SK-N-SH (cell line): ENCODE measurements at places on chromosomes 4 and X. TPM values are rescaled to one million over a fixed set of nuclear protein-coding genes. Genes with fewer than 3 reads are reported as not detected.
A peak's percentile ranks its signal among the peaks of the same experiment; 100 is the strongest.

DNA sequence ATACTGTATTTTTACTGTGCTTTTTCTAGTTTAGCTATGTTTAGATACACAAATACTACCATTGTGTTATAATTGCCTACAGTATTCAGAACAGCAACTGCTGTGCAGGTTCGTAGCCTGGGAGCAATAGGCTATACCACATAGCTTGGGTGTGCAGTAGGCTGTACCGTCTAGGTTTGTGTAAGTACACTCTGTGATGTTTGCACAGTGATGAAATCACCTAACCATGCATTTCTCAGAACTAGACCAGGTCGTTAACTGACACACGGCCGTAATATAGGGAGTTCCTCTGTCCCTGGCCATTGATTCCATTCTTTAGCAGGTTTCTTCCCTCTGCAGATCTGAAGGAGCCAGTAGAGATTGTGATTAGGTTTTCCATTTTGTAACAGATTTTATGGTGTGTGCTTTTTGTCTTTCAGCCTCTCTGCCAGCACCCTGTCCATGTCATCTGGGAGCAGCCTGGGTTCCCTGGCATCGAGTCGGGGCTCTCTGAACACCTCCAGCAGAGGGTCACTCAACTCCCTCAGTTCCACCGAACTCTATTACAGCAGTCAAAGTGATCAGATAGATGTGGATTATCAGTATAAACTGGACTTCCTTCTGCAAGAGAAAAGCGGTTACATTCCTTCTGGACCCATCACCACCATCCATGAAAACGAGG, 59.5 kb downstream of the CLDN22 start:
- H3K36me3 ChIP-seq: peaks cover 23% of the 10 kb centered on the region
- no peak overlapping the region for H3K4me3 ChIP-seq
- no peak overlapping the region for H3K27ac ChIP-seq
- H3K27me3 ChIP-seq: no peaks in the 10 kb centered on the region
- DNase-seq: no peak

DNA sequence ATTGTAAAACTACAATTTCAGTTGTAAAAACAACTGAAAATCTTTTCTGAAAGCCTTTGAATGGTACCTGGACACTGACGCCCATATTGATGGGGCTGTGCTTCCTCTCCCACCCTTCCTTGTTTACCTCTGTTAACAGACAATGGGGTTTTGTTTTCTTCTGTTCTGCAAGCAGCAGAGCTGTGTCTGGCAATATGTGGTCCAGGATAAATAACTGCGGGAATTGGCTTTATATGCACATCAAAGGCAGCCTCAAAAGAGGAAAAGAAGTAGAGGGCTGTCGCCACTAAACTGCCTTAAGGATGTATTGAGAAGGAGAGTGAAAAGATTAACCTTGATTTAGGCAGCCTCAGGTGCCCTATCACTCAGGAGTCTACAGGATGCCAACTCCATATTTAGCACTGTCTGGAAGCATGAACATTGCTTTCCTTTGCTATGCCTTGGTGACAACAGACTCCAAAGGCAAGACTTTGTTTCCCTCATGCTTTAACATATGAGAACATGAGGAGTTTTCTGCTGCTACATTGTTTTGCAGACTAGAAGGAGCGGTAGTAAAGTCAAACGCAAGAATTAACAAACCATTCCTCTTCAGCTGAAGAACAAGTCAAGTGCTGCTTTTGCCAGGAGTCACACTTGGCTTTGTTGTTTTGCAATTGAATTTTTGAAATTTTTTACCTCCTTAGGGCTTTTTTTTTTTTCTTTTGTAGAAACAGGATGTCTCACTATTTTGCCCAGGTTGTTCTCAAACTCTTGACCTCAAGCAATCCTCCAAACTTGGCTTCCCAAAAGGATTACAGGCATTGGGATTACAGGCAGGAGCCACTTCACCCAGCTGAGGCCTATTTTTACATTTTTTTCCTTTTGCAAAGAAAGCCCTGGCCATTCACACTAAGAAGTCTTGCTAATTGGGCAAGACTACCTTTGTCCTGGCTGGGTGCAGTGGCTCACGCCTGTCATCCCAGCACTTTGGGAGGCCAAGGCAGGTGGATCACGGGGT, 3.0 kb downstream of the IL21 start:
- no peaks in the 10 kb centered on the region for H3K27me3 ChIP-seq
- H3K4me3 ChIP-seq: no peak overlapping the region
- H3K27ac ChIP-seq: no peak overlapping the region

GRCh38 chr4:16715482-16715881, 183.0 kb downstream of the LDB2 start:
- H3K4me3 ChIP-seq: no peak overlapping the region
- H3K4me1 ChIP-seq: peaks cover 6% of the 10 kb centered on the region; the same call in 1 of the 2 replicates
- no peaks in the 10 kb centered on the region for H3K27me3 ChIP-seq
- no peak overlapping the region for H3K27ac ChIP-seq
- no peak for DNase-seq

DNA sequence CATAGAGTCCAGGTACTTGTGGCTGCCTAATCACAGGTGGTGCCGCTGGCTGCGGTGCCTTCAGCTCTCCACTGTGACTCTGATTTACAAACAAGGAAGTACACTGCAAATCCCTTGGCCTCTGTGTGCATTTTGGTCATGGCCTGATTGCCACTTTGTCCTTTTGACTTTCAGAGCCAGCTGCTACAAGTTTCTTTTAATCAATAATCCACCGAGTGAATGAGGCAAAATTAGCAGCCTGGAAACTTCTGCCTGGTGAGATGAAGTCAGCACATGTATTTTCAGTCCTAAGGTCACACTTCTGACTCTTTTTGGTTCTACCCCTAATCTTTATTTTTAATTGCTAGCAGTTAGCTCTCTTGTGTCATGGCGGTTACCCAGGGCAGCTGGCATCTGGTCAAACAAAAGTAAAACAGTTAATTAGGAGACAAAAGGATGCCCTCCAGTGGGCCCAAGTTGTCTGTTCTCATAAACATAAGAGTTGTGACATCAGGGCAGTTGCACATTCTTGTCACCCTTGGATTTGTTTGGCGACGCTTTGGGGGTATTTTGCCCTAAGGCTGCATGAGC, 62.3 kb upstream of the LNX1 start:
- peak; percentile 9 for DNase-seq
- no peaks in the 10 kb centered on the region for H3K36me3 ChIP-seq
- peaks cover 15% of the 10 kb centered on the region for H3K4me1 ChIP-seq
- no peak overlapping the region for H3K4me3 ChIP-seq
- no peaks in the 10 kb centered on the region for H3K27me3 ChIP-seq

- no peak overlapping the region for H3K27ac ChIP-seq
- H3K36me3 ChIP-seq: peaks cover 12% of the 10 kb centered on the region
- H3K27me3 ChIP-seq: no peaks in the 10 kb centered on the region
Measured at GRCh38 chr4:94635177-94635576, 122.6 kb upstream of the BMPR1B start.

DNA sequence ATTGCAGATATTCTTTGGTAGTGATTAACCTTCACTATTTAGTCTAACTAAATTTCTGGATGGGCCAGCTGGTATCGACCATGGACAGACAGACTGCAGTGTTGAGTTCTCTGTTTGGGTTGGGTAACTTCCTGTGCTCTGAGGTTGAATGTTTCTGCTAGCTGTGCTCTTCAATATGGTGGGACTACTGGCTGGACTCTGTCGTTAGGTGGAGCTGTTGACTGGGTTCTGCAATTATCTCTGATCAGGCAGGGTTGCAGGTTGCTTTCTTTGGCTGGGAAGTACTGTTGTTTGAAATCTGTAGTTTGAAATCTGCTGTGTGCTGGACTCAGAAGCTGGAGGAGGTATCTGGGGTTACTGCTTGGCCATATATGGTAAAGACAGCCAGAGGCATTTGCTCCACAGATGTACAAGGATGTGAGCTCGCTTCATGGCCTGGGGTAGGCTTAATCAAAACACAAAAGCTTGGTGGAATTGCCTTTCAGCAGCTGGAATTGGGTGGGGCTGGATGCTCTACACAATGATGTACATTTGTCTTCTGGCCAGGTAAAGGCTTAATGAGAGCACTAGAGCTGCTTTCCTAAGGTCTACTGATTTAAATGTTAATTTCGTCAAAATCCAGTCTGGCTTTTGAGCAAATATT, 1472.0 kb downstream of the FAM133A start:
- H3K4me3 ChIP-seq: no peak overlapping the region
- H3K27me3 ChIP-seq: no peaks in the 10 kb centered on the region
- H3K4me1 ChIP-seq: no peaks in the 10 kb centered on the region
- H3K36me3 ChIP-seq: no peaks in the 10 kb centered on the region
- DNase-seq: no peak
- H3K27ac ChIP-seq: no peak overlapping the region

PFKFB1 gene
- 0.12 and 0.15 TPM in 2 replicates for polyA plus RNA-seq

DNA sequence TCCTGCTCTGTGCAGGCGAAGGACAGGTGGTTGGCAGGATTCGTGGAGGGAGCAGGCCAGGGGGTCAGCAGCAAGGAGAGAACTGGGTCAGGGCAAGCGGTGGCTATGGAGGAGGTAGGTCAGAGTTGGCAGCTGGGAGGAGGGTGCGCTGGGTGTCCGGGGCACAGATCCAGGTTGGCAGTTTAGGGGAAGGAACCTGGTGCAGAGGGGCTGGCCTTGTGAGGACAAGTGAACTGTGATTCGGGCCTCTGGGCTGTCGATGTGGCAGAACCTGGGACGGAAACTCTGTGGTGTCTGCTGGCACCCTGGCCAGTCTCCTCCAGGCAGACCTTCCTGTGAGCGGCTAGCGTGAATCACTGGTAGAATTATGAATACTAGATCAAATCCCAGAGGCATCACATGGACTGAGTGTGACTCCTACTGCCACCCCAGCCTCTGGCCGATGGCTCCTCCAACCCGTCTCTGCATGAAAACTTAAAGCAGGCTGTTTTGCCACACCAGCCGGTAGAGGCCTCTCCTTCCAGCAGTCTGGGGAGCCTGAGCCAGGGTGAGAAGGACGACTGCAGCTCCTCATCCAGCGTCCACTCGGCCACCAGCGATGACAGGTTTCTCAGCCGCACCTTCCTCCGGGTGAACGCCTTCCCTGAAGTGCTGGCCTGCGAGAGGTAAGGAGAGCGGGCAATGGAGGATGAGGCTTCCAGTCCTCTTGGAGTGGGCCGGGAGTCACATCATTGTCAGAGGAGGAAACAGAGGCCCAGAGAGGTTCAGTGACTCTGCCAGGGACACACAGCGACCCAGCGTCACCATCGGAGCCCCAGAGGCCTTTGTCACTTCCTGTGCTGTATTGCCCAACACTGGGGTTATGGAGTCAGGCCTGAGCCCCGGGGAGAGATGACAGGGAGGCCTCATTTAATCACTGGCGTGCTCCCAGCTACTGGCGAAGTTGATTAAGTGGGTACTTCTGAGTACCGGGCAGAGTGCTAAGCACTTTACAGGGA, 20.3 kb downstream of the EVC start:
- H3K4me3 ChIP-seq: no peak overlapping the region
- H3K27ac ChIP-seq: no peak overlapping the region
- no peaks in the 10 kb centered on the region for H3K4me1 ChIP-seq
- H3K27me3 ChIP-seq: no peaks in the 10 kb centered on the region
- H3K36me3 ChIP-seq: peaks cover 39% of the 10 kb centered on the region; the same call in 1 of the 2 replicates
- no peak for DNase-seq

DNA sequence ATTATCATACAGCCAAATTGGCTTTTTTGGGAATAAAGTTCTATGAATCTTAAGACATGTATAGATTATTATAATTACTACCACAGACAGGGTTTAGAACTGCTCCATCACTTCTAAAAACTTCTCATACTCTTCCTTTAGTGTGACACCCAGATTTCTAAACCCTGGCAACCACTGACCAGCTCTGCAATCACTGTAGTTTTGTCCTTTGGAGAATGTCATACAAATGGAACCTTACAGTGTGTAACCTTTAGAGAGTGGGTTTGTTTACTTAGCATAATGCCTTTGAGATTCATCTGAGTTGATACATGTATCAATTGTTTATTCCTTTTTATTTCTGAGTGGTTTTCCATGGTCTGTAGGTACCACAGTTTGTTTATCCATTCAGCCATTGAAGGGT, 95.0 kb downstream of the TMEM164 start:
- H3K4me1 ChIP-seq: no peaks in the 10 kb centered on the region
- DNase-seq: no peak
- H3K27ac ChIP-seq: no peak overlapping the region
- no peaks in the 10 kb centered on the region for H3K27me3 ChIP-seq
- no peak overlapping the region for H3K4me3 ChIP-seq
- no peaks in the 10 kb centered on the region for H3K36me3 ChIP-seq

GRCh38 chrX:20265726-20266681, 705 bp downstream of the RPS6KA3 start:
- H3K4me1 ChIP-seq: peaks cover 2% of the 10 kb centered on the region
- peak overlapping the region; percentile 66 for H3K4me3 ChIP-seq

HSFX4 gene
- polyA plus RNA-seq: not detected in 2 replicates

GRCh38 chr4:85929961-85930665, 429.7 kb downstream of the MAPK10 start:
- no peaks in the 10 kb centered on the region for H3K36me3 ChIP-seq
- no peak overlapping the region for H3K4me3 ChIP-seq
- DNase-seq: no peak
- H3K27ac ChIP-seq: no peak overlapping the region
- no peaks in the 10 kb centered on the region for H3K27me3 ChIP-seq

LIMCH1 gene
- polyA plus RNA-seq: 1.2 and 1.3 TPM in 2 replicates

- no peak for DNase-seq
- H3K4me1 ChIP-seq: peaks cover 2% of the 10 kb centered on the region; the same call in 1 of the 2 replicates
- H3K4me3 ChIP-seq: no peak overlapping the region
- no peak overlapping the region for H3K27ac ChIP-seq
- peaks cover 27% of the 10 kb centered on the region; the same call in 1 of the 2 replicates for H3K27me3 ChIP-seq
- H3K36me3 ChIP-seq: no peaks in the 10 kb centered on the region
Measured at GRCh38 chr4:1139860-1140259, 26.5 kb upstream of the RNF212 start.

DNA sequence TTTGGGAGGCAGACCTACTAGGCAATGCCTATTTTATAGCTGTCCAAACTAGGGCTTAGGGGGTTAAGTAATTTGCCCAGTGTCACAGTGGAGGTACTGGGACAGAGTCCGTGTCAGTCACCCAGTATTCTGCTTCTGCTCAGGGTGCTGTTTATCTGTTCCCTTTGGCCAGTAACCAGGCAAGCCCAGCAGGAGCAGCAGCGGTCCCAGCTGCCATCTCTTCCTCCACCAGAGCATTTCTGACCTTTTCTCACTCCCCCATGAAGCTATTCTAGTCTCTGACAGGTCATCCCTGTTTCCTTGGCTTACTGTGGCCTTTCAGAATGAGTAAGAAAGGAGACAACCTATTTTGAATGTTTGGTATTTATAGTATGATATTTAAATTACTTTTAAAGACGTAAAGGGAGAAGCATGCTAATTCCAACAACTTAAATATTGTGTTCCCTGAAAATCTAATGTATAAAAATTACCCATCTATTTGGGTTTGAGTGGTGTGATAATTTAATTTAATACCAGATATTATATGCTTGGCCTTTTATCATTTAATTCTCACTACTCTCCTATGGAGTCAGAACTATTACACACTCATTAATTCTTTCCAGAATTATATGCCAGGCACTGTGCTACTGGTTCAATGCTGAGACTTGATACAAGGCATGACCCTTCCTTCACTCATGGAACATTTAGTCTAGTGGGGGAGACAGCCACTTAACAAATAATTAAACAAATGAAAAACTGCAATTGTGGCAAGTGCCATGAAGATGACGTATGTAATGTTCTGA, 60.6 kb downstream of the RPS6KA3 start:
- no peaks in the 10 kb centered on the region for H3K27me3 ChIP-seq
- peaks cover 12% of the 10 kb centered on the region for H3K36me3 ChIP-seq
- H3K4me3 ChIP-seq: no peak overlapping the region
- no peaks in the 10 kb centered on the region for H3K4me1 ChIP-seq
- DNase-seq: no peak
